ENCODE measurements at places on chromosomes 7 and 10.

DNA sequence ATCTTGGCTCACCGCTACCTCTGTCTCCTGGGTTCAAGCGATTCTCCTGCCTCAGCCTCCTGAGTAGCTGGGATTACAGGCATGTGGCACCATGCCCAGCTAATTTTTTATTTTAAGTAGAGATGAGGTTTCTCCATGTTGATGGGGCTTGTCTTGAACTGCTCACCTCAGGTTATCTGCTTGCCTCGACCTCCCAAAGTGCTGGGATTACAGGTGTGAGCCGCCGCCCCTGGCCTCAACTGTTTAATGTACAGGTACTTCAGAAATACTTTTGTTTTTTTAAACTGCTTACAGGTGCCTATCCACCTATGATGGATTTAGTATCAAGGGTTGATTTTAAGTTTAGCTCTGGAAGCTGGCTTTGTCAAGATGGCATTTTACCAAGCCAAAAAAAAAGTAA, 55.6 kb downstream of the CDC123 start:
- DNase-seq = no peak

GRCh38 chr10:95333997-95334804, 43.4 kb upstream of the PDLIM1 start:
- DNase-seq = no peak

DNA sequence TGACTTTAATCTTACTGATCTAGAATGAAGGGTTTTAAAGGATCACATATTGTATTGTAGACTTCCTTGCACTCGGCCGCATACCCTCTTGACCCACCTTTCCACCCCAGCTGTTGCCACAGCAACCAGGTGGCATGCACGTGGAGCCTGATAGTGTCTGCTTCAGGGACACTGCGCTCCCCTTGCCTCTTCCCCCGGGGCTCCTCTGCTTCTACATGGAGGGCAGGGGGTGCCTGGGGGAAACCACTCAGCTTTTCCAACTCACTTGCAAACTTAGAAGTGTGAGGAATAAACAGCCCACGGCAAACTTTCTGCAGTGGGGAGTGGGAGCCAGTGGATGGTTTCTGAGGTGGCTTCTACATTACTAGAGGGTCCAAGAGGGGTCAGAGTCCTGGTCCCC, 458.6 kb downstream of the PLXNA4 start:
- DNase-seq = no peak

GRCh38 chr10:75818552-75818951, 387.1 kb downstream of the LRMDA start:
- no peak for DNase-seq

DNA sequence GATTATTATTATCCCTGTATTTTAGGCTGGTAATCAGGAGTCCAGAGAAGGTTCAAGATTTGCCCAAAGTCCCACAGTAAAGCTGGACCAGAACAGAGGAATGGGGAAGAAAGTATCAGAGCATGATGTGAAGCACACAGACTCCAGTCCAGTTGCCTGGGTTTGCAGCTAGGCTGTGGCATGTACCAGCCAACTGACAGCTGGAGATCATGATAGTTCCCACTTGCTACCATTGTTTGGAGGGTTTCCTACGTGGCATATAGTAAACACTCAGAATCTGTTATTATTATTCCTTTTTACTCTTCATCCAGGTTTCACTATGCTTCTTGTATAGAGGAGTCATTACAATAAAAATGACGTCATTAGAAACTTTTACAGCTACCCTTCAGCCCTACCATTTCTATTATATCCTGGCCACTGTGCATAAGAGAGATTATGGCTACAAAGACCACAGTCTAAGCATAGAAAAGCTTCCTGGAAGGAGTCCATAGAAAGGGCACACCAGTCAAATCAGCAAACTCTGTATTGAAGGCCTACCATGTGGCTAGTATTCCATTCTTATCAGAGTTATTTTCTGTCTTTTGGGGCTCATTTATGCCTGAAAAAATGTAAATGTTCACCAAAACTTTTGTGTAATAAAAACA, 66.6 kb downstream of the MTPN start:
- DNase-seq = no peak

DNA sequence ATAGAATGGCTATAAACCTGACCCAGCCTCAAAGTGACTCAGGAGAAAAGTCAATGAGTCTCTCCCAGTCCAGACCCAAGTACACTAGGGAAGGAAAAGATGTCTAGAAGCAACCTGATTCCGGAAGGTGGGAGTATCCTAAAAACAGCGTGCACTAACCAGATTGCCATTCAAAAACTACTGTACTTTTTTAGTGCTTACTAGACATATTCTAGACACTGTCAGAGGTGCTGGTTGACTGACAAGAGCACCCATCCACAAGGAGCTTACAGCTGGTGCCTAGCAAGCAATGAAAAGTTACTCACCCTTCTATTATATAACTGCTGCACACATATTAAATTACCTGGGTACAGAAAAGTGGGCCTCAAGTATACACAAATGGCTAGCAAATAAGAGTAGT, 81.0 kb downstream of the SIRT1 start:
- DNase-seq = no peak

DNA sequence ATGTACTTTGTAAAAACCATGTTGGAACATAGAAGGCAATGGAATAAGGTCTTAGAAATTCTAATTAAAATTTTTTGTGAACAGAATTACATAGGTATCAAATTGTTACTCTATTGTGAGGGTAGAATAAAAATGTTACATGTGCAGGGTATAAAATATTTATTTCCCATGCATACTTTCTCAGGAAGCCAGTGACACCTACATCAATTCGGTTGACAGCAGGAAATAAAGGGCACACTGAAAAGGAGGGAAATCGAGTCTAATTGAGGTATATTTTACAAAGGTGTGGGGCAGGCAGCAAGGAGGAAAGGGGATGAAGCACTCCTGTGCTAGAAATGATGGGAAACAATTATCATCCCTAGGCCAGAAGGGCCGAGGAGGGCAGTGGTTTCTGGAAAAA, 244.9 kb downstream of the C7orf25 start:
- no peak for DNase-seq

DNA sequence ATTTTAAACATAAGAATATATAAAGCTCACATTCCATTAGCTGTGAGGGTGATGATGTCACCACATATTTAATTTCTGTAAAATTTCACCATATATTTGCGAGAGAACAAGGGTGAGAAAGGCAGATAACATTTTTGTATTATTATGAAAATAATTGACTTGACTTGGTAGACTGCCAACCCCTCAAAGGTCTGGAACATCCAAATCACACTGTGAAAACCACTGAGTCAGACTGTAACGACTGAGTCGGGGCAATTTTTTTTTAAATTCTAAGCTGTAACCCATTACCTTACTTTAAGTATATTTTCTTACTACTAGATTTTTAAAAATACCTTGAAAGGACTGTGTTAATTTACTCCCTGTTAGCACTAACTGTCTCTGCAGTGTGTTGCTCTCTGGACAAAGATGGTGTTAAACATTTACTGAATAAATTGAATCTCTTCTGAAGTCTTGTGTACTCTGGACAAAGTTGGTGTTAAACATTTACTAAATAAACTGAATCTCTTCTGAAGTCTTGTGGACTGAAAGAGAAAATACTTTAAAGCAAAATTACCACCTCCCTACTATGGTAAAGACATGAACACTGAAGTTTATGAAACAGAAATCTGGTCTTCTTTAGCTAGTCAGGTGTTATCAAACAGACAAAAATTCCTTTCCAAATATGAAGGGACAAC, 14.1 kb downstream of the PDZD8 start:
- no peak for DNase-seq

- no peak for DNase-seq
Measured at GRCh38 chr10:113053881-113054280, 103.8 kb downstream of the TCF7L2 start.

DNA sequence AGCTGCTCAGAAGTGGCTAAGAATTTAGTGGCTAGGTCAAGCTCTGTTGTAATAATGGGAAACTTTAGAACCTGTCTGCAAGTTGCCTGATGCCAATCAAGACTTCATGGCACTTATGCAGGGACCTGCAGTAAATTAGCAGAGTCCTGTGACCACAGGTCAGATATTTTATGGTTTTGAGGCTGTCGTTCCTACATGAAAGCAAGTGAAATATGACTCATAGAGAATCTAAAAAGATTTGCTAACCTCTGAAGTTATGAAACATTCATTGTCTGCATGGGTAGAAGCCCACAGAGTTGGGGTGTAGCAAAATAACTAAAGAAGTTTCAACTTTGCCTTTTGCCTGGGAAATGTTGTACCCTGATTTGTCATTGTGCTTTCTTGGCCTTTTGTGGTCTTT, 32.3 kb downstream of the SLC39A12 start:
- no peak for DNase-seq

GRCh38 chr10:132675031-132675740, 110.8 kb downstream of the NKX6-2 start:
- DNase-seq = no peak

- no peak for DNase-seq
Measured at GRCh38 chr10:100130831-100131230, 49.2 kb upstream of the CPN1 start.

DNA sequence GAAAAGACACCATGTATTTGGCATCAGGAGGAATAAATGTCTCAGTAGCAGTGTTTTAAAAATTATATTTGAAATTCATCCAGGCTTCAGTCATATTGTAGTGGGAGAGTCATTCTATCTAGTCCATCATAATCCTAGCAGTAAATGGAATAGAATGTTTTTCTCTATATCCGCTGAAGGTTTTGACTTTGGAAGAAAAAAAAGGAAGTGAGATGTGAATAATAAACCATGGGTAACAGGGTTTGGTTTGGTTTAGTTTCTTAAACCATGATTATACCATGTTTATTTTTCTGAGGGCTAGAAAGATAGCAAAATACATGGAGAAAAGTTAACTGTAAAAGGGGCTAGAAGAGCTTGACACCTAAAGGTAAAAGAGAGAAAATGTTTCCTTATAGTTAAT, 16.4 kb upstream of the BPGM start:
- DNase-seq = no peak

- DNase-seq = no peak
Measured at GRCh38 chr10:80599424-80599847, 61.7 kb downstream of the SH2D4B start.

DNA sequence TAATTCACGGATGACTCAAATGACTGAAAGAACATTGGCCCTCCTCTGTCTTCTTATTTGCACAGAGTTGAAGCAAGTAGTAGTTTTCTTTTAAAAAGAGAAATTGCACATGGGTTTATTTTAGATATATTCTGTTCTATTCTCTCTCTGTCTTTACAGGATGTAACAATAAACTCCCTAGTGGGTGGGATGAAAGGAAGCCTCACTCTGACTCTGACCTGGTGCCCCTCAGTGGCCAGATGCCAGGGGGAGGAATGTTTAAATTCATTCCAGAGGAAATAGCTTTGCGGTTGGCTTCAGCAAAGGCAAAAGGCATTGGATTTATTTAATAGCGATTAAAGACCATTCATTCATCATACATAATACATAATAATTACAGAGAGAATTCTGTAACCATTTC, 156.4 kb upstream of the MTPN start:
- DNase-seq = peak; percentile 24

- no peak for DNase-seq
Measured at GRCh38 chr10:79936625-79937615, 12.0 kb downstream of the SFTPD start.

DNA sequence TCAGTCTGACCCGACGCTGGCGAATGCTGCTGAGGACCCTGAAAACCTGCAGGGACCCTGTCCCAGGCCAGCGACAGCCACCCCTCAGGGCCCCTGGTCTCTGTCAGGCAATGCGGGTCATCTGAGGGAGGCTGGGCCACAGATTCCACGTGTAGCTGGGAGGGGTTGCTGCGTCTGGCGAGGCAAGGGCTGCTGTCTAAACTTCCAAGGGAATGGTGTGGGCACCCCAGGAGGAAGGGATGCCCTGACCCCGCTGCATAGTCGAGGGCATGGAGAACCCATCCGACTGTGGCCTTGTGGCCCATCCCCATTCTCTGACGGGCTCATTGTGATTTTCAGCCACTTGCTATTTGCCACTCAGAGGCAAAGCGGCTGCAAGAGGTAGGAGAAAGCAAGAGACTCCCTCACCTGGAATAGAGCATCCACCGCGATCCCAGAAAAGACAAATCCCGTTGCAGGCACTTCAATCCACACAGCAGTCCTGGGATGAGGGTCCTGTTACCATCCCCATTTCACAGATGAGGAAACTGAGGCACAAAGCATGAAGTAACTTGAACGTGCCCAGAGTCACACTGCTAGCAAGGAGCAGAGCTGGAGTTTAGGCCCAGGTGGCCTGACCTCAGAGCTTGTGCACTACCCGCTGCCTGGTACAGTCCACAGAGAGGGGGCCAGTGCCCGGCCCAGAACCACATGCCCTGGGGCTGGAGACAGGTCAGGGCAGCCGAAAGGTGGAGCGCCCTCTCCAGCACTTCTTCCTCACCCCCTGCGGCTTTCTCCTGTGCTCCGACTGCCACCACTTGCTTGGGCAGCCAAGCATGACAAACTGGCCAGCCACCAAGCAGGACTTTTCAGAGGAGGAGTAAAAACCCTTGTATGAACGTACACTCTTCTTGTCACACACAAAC, 163.8 kb upstream of the KLF14 start:
- no peak for DNase-seq

DNA sequence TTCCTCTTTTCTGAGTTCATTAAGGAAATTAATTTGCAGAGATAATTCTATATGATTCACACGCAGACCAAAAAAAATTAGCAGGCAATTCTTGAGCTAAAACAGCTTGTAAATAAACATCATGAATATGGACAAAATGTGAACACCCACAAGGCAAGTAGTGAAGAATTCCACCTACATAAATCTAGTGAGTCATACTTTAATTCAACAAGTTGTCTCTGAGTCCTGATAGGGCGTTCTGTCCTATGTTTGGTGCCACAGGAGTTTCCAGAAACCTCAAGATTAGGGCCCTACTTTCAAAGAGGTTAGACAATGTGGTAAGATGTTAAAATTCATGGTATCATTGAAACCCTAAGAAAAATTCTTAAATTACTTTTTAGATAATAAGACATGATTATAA, 122.3 kb downstream of the SGMS1 start:
- no peak for DNase-seq

DNA sequence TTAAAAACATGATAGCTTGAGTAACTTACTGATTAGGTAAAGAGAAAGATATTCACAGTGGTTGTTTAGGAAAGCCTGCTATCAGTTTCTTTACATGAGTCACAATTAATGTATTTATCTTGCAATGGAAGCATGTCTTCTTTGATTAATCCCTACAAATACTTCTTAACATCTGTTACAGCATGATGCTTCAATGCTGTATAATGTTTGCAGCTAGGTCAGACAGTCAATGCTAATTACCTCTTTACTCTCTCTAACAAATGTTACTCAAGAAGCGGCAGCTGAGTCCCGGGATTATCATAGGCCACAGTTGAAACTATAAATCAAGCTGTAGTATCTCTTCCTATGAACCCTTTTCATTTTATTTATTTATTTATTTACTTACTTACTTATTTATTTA, 33.2 kb downstream of the ACBD5 start:
- no peak for DNase-seq

DNA sequence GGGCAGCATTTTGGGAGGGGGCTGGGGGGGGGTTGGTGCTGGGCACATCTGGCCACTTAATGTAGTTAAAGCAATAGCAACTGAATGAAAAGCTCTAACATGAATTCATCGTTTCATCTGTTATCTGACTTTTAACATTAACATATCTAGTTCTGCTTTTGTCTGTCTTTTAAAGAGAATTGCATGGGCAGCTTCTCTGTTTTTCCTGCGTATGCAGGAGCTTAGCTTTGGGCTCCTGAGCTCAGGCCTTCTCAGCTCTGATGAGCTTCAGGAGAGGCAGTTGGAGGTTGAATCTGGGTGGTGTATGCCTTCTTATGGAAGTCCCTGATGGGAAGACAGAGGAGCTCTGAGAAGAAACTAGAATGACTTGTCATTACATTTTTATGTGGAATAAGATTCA, 58.4 kb downstream of the DNAJB6 start:
- DNase-seq = no peak

- no peak for DNase-seq
Measured at GRCh38 chr10:130994191-130994590, 317.3 kb downstream of the TCERG1L start.

Measured in NCI-H2227 treated with DMSO at 0.1 percent for 48 hours (cell line).